ENCODE measurements at places on chromosomes 7 and 10.

GRCh38 chr10:79335470-79336235, 11.6 kb upstream of the PPIF start:
- DNase-seq: no peak

- no peak for DNase-seq
These were observed 271.3 kb downstream of the STK31 start for GRCh38 chr7:23981314-23981713.

- DNase-seq: no peak
These were observed 55.6 kb downstream of the CHST15 start for GRCh38 chr10:124037784-124038183.

DNA sequence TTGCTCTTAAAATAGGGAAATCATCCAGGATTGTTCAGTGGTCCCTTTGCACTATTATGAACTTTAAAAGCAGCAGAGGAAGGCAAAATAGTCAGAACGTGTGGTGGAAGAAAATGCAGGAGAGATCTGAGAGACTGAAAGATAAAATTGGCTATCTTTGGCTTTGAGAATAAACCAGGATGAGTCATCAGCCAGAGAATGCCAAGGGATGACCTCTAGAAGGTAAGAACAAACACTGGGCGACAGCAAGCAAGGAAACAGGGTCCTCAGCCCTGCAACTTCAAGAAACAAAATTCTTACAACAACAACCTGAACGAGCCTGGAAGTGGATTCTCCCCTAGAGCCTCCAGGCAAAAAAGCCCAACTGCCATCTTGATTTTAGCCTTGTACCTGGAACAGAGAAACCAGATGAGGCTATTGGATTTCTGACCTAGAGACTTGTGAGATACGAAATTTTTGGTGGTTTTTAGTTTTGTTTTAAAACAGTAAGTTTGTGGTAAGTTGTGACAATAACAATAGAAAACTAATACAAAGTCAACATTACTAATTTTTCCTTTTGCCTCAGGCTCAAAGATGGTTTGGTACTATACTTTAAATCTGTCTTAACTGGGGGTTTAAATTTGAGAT, 130.2 kb upstream of the CNTNAP2 start:
- DNase-seq: no peak

DNA sequence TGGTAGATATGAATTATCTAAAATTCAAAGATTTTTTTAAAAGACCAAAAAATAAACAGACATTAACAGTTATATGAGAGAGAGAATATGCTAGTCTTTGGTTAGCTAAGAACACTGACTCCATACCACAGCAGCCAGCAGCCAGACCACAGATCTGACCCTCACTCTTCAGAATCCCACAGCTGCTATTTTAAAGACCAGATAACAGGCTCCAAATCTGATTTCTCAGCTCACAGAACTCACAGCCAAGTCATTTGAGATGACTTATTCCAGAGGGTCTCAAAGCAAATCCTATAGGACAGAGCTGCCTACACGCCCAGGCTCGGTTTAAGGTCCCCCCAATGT, 20.4 kb downstream of the NUDCD3 start:
- DNase-seq: no peak

GRCh38 chr7:35657125-35657524, 37.8 kb downstream of the HERPUD2 start:
- DNase-seq: no peak

DNA sequence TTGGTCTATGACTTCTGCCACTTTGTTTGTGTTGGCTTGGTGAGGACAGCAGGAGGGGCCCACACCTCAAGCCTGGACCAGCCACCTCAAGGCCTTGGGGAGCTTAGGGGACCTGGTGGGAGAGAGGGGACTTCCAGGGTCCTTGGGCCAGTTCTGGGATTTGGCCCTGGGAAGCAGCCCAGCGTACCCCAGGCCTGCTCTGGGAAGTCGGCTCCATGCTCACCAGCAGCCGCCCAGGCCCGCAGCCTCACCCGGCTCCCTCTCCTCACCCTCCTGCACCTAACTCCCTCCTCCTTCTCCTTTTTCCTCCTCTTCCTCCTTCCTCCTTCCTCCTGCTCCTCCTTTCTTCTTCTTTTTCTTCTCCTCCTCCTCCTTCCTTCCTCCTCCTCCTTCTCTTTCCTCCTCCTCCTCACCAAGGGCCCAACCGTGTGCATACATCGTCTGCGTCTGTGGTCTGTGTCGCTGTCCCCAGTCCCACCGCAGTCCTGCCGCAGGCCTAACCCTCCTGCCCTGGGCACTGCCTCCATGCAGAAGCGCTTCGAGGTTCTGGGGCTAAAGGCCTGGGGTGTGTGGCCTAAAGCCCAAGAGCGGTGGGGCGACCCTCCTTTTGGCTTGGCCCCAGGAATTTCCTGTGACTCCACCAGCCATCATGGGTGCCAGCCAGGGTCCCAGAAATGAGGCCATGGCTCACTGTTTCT, 5.3 kb downstream of the EN2 start:
- DNase-seq: no peak

DNA sequence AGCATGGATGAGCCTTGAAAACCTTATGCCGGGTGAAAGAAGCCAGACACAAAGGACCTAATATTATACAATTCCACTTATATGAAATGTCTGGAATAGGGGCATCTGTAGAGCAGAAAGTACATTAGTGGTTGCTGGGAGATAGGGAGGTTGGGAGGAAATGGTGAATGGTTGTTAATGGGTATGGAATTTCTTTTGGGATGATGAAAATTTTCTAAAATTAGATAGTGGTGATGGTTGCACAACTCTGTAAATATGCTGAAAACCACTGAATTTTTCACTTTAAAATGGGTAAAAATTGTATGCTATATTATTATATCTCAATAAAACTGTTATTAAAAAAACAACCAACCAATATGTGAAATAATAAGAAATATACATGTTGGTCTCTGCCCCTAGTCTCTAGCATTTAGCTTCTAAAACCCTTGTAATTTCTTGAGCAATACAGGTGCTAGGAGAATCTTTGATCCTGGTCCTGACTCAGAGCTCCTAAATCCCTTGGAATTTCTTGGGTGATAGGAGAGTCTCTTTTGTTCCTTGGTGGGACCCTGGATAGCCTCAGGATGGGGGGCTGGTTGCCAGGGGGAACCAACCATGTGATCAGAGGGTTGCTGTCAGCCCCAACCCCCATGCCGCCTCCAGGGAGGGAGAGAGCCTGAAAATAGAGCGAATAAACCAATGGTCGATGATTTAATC, 64.0 kb downstream of the TACR2 start:
- DNase-seq: peak; percentile 73

GRCh38 chr10:77386838-77387237, 250.8 kb downstream of the KCNMA1 start:
- peak; percentile 45 for DNase-seq

GRCh38 chr10:110571093-110571743, 3.7 kb downstream of the SMC3 start:
- DNase-seq: no peak

- peak; percentile 13 for DNase-seq
These were observed 19.4 kb upstream of the CLDN12 start for GRCh38 chr7:90383861-90384260.

GRCh38 chr7:44557485-44557884, 16.2 kb downstream of the DDX56 start:
- no peak for DNase-seq

DNA sequence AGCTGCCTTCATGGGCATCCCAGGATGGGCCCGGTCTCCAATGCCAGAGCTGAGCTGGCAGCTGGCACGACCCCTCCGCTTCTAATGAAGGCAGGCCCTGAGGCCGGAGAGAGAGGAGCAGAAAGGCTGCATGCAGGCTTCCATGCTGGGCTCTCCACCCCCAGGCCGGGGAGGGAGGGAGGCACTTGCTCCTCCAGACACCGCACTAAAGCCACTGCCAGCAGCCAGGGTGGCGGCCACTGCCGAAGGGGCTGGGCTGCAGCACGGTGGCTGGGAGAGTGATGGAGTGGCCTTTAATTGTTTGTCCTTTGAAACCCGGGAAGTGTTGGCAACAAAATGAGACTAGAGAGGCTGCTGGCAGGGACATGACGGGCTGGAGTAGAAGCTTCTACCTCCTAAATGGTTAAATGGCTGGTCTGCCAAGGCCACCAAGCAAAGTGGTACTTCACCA, 236.5 kb downstream of the SKAP2 start:
- no peak for DNase-seq

- no peak for DNase-seq
These were observed 89.3 kb downstream of the DNMBP start for GRCh38 chr10:99920486-99920885.

DNA sequence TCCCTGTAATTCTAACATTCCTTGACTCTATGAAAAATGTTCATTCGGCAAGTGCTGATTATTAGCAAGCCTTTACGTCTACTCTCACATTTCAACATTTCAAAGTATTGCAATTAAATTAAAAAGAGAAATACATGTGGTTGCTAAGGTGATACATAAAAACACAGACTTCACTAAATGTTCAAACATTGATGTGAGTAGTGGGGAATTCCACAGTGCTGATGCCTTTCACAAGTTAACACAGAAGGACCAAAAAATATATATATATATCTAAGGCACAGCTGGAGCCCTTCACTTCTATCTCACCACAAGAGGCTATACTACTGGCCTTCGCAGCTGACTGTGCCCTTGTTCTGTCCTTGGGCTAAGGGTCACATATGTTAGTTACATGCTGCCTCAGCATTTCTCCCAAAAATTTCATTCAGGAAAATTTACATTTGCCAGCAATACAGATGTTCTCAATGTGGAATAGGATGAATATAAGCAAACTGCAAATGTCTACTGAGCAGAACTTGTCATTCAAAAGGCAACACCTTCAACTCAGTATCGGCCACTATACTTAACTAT, 13.9 kb downstream of the CTTNBP2 start:
- DNase-seq: no peak

DNA sequence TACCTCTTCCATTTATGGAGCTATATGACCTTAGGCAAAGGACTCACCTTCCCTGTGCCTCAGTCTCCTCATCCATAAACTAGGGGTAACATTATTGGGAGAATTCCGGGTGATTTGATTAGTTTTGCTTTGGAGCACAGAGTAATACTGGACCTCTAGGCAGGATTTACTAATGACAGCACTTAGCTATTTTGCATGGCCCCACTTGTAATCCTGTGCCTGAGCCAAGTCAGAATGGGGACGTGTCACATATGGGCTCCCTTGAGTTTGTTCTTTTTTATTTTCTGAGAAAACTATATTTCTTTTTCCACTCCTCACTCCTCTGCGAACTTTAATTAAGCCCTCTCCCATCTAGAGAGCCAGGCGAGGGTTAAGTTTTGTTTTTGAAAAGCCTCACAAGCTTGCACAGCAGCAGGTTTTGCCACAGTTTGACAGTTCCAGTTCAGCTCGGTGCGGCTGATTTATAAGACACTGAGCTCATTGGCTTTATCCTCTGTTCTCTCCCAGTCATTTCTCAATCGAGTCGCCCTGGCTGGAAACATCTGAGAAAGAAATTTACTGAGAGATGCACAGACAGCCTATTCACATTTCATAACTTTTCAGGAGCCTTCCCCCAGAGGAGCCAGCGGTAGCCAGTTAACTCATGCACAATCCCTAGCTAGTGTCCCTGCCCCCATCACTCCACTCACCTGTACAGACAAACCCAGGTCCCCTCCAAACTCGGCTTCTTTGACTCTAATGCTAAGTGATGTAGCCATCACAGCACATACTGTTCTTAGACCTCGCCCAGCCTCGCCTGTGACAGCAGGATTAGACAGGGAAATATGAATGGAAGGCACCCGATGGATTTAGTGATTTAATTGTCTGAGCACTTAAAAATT, 441.9 kb upstream of the NPVF start:
- DNase-seq: no peak

DNA sequence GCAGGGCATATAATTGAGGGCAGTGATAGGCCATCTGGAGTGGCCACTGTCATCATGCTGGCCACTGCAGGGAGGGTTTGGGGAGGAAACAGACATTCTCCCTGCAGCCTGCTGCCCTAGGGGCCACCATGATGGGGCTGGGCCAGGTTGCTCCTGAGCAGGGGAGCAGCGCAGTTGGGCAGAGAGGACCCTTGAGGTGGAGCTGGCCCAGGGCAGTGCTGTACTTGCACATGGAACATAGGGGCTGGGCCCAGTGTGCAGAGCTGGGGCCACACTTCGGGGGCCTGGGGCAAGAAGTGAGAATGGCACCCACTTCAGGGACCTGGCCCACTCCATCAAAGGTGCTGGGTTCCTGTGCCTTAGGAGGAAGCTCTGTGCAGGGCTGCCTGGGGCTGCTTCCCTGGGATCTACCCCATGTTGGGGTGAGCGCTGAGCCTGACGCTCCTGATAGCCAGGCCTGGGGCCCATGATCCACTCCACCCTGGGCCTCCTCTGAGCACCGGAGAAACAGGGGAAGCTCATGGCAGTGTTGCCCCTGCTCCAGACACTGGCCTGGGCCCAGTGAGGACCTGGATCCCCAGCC, 21.3 kb upstream of the NUB1 start:
- DNase-seq: no peak

DNA sequence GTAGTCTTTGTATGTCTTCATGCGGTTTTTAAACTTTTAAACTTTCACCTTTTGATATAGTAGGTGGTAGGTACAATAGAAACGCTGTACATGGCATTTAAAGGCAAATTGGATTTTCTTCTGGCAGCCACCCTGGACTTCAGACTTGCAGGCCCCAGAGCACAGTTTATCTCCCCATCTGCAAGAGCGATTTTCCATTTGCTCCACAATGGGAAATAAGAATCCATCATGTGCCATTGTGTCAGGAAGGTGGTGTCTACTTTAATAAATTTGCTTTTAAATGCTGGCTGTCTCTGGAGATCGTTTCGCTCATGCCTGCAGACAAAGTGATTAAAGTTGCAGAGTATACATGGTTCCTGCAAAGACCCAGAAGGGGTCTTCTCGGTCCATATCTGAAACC, 38.9 kb downstream of the UNC5B start:
- DNase-seq: no peak

GRCh38 chr7:116525298-116525912, 569 bp downstream of the CAV1 start:
- no peak for DNase-seq

DNA sequence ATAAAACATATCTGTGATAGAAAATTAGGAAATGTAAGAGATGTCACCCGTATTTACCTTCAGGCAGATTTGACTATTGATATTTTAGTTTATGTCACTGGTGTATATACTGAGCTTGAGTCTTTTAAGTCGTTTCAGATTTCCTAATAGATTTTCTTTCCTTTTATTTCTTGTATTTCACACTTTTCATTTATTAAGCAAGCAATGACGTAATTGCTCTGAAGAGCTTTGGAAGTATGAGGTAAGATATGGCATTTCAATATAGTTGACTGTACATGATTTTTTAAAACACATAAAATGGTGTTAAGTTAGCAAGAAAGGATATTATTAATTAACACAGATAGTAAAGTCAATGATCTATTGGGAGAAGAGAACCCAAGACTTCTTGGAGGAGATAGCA, 652.6 kb downstream of the SORCS1 start:
- DNase-seq: no peak

- DNase-seq: no peak
These were observed 27.1 kb upstream of the TAS2R16 start for GRCh38 chr7:123022576-123022975.

DNA sequence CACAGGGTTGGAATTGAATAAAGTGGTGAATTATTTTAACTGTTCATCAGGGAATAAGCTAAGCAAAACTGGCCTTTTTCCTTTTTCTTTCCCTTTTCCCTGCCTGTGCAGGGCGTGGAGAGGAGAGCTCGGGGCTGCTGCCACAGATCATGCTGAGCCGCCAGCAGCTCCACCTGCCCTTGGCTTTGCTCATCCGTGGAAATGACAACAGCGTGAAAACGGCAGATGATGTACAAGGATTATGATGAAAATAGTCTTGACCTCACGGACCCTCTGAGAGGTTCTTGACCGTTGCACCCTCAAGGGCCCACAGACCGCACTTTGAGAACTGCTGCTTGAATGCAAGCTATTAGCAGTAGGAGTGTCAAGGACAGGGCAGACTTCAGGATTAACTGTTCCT, 10.6 kb downstream of the PPP2R2D start:
- DNase-seq: no peak
